ENCODE measurements at places on chromosomes 2 and 18.

- DNase-seq, result no peak
Observed at GRCh38 chr2:128685841-128686496, 367.3 kb upstream of the HS6ST1 start.

GRCh38 chr2:200578778-200579177 lies 7.0 kb upstream of the AOX1 start:
- DNase-seq, result no peak

- DNase-seq, result peak; percentile 31
Observed at GRCh38 chr2:71067567-71068217, 756 bp upstream of the NAGK start.

DNA sequence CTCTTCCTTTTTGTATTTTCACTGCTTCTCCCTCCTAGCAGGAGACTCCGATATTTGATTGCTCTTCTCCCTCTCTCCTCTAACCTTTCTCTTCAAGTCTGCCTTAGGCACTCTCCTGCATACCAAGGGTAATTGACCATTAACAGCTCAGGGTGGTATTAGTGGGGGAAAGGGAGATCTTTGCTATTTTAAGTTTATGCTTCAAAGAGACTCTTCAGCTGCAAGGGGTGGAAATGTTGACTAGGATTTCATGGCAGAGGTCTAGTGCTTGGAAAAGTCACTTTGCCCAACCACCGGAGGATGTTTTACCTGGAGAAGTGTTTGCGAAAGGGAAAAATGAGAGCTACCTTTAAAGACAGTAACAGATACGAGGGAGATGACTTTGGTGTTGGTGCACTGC lies 453.7 kb downstream of the SLC4A3 start:
- DNase-seq, result no peak

GRCh38 chr18:9066817-9067306 lies 35.6 kb upstream of the NDUFV2 start:
- DNase-seq, result no peak

DNA sequence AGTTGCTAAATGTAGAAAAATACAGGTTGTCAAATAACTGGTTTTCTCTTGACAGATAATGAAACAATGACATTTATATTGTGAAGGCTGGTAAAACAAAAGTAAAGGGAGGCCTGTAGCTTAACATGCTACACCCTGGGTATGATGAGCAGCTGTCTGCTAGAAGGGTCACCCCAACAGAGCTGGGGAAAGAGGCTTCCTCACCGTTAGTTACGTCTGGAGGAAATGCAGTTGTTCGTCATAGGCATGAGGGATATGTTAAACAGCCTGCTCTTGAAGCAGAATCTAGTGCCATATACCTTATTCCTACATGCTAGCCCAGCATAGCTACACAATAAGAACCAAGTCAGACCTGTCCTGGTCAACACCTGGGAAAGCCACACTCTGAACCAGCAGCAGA lies 49.9 kb downstream of the LPIN2 start:
- DNase-seq, result no peak

DNA sequence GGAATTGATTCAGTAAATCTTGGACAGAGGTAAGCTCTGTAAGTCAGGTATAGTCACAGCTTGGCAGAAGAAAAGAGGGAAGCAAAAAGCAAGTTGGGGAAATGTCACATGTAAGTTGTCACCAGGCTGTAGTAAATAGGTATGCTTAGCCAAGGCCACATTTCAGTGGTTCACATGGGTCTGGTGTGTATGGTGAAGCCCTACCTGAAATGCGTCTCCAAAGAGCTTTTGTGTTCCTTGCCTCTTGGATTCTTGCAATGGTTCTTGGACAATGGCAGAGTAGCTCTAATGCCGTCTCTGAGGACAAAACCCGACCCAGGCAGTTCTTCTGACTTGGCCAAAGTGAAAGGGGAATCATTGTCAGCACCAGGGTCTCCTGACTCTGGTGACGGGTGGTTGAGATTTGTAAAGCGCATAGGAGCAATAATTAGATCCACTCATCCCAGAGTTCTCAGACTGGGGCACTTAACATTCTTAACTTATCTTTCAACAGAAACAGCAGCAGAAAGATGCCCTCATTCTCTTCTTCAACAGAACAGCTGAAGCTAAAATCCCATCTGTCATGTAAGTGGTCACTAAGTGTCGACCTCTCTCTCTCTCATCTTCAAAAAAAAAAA lies 34.4 kb upstream of the RPL37A start:
- no peak for DNase-seq

GRCh38 chr2:109342256-109342850 lies 213.3 kb downstream of the SH3RF3 start:
- DNase-seq, result no peak
